ENCODE measurements at places on chromosomes 6 and 20.

DNA sequence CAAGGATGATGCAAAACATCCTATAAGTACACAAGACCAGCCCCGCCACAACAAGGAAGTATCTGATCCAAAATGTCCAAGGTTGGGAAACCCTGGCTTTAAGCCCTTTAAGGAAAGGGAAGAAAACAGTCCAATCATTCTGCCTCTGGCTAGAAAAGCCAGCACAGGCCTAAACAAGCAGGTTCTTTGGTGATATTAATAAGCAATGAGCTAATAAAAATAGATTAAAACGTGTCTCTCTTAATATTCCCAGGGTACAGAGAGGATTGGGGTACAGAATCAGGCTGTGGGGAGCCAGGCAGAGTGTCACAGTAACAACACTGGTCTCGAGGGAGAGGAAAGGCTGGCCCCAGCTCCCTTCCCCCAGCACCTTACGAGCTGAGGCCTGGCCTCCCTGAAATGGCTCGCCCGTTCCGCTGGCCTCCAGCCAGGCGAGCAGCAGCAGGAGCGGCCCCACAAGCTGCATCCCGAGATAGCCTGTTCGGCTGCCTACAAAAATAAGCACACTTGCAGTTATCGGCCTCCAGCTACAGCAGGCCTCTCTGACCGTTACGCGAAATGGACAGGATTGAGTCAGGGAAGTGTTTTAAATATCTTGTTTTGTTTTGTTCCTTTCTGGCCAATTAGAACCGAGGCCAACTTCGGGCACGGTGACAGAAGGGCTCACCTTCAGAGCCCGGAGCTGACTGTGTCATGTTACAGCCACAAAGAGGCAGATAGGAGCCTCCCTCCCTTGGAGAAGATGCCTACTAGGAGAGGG, 4.0 kb upstream of the ZMYND8 start:
- peak; percentile 41 for DNase-seq

DNA sequence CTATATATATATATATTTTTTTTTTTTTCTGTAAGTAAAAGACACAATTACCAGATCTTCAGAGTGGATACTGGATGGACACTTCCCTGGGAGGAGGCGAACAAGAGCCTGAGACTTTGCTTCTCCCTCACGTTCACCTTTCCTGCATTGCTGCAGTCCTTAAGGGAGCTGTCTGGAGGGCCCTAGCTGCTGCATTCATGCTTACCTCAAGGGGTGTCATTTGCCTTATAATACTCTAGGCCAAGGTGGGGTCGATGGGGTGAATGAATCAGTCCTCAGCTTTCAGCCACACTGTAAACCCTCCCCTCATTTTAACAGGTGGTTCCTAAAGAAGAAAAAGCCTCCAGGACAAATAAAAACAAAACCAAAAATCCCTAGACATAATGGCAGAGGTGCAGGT, 34.8 kb upstream of the CD83 start:
- no peak for DNase-seq

DNA sequence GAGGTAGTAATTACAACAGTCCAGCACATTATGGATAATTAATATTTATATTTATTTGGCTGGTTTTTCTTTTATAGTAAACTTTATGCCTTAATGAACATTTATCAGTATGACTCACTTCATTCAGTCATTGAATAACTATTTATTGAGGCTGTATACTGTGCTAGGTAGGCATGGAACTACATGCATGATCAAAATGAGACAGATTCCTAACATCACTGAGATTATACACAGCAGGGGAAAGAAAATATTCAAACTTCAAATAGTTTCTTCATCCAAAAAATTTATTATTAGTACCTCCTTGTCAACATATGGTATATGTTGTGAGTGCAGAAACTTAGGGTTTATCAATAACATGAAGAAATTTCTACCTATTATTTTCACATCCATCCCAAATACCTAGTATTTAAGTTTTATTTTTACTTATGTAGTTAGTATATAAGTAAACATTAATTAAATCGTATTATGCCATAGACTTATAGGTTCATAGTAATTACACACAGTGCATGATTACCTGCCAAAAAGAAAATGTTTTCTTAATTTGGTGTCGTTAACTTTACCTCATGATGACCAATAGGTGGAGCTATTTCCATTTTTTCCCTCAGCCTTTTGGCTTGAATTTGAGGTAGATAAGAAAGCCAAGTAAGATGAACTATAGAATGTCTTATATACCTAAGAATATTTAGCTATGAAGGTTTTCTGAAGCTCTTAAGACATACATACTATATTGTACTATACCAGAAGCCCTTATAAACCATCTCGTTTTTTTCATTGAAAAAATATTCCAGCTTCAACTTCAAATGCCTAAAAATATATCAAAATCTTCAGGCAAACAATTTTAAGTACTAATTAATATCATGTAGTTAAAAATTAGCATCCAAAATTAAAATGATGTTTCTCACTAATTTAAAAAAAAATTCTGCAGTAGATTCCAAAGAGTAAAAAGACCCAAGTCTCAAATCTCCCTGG, 12.5 kb upstream of the TMEM30A start:
- DNase-seq: peak; percentile 36

DNA sequence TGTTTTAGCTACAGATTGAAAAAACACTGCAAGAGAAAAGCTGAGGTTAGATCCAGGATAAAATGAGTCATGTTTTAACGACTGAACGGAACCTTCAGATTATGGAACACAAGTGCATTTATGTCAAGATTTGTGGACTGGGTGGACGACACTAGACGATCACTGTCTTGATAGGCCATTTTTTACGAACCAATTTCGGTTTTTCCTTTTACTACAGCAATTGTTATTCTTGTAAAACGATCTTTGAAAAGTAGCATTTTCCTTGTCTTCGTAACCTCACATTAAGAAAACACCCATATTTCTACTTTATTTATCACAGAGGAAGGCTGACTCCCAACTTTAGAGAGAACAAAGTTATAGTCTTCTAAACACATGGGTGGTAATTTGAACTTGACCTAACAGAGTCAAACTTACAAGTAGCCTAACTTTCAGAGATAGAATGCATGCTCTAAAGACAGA, 294.2 kb upstream of the TCF21 start:
- no peak for DNase-seq

GRCh38 chr6:6815732-6816131, 227.2 kb downstream of the LY86 start:
- no peak for DNase-seq

- peak; percentile 58 for DNase-seq
Measured at GRCh38 chr6:44737829-44738528, 350.5 kb downstream of the CDC5L start.

DNA sequence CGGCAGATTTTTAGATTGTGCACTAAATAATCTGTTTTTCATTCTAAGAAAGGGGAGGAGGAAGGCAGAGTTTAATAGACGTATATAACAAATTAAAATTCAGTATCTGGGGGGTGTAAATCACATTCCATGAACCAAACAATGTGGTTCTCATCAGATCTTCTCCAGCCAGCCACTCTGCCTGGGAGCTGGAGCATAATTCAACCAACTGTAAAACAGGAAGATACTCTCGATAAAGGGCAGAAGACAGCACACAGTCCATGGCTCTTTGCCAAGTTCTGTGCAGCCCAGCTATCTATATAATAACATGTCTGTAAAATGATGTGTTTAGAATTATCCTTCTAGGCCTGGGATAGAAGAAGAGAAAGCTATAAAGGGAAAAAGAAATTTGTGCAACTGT, 289.9 kb upstream of the ZFP64 start:
- DNase-seq: no peak

GRCh38 chr6:166604911-166605310, 18.4 kb upstream of the RAMACL start:
- DNase-seq: no peak

- DNase-seq: no peak
Measured at GRCh38 chr6:112899541-112899940, 552.4 kb downstream of the RFPL4B start.

DNA sequence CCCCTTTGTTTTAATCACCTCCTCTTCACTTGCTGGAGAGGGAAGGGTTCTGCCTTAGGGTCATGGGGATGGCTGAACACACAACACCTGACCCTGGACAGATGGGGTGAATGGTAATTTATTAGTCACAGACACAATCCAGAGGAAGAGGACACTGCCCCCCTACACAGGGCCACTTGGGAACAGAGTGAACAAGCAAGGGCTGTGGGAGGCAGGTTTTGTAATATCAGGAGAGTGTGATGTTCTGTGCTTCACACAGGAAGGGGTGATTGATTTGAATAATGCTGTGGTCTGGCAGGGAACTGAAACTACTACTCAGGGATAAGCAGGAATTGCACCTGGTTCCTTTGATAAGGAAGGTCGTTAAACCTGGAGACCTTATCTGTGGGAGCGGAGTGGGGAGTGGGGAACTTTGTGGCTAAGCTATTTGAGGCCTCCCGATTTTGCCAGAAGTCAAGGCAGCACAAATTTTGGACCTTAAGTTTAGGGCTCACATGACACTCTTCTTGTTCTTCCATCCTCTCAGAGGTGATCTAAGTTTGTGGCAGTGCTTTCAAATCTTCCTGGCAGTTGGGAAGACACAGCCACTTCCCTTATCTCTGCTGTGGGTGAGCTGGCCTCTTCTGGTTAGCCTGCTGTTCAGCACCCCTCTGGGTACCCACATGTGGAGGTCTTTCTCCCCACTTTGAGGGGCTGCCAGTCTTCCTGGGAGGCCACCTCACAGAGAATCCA, 77.8 kb downstream of the CD164 start:
- DNase-seq: no peak

- DNase-seq: no peak
Measured at GRCh38 chr6:71312089-71312488, 23.5 kb downstream of the OGFRL1 start.

GRCh38 chr6:81289229-81289628, 463.3 kb downstream of the TENT5A start:
- no peak for DNase-seq

DNA sequence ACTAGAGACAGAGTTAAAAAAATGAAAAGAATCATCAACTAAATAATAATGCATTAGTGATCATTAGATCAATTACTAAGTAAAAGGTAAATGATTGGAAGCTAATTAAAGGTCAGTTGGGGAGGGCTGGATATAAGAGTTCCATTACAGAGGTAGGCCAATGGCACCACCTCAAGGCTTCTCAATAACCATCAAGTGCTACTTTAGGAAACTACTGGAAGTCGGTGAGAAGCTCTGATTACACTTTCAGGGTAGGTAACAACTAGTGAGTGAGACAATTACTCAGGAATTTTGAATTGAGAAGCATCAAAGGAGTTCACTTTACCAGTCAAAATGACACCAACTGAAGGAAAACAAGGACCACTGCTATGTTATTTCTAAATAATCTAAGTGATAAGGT, 90.2 kb upstream of the HDAC2 start:
- no peak for DNase-seq

GRCh38 chr6:143397227-143398222, 53.0 kb downstream of the ADAT2 start:
- DNase-seq: no peak

GRCh38 chr6:166907871-166908806, 48.2 kb downstream of the RNASET2 start:
- DNase-seq: peak; percentile 10

DNA sequence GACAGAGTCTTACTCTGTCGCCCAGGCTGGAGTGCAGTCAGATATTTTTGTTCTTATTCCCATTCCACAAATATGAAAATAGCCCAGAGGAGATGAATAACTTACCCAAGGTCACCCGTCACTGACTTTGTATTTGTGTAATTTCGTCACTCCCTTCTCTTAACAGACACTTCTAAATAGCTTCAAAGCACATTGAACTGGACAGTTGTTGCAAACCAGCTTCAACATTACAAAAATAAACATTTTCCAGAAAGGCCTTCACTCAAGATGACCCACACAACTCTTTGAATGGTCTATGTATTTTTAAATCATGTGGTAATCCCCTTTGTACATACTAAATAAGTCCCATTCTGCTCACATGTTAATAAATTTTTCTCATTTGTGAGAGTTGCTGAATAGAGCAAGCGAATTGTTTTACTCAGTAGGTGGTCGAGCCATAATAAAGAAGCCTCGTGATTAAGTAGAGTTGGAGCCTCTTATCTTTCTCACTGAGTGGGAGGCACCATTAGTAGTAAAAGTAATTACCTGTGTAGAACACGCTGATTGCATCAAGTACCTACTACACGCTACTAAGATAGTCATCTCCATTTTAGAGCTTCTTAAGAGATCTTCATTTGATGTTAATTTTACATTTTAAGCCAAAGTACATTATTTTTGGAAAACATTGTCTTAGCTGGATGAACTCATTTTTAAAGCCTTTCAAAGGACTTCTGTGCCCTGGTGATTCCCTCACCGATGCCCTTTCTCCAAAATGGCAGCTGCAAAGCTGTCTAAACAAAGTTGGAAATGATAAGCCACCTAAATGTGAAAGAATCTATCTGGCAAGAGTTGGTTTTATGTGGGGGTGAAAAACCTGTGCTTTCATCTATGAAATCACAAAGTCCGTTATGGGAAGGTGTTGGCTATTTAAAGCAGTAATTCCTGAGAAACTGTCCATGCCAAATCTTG, 110.0 kb downstream of the TSHZ2 start:
- no peak for DNase-seq

All from GM20000 (cell line).